ENCODE measurements at places on chromosomes 5 and 9.

- DNase-seq: no peak
Measured at GRCh38 chr9:95073042-95073607, 244.4 kb downstream of the FANCC start.

GRCh38 chr5:39235648-39236047, 16.3 kb upstream of the FYB1 start:
- DNase-seq: no peak

DNA sequence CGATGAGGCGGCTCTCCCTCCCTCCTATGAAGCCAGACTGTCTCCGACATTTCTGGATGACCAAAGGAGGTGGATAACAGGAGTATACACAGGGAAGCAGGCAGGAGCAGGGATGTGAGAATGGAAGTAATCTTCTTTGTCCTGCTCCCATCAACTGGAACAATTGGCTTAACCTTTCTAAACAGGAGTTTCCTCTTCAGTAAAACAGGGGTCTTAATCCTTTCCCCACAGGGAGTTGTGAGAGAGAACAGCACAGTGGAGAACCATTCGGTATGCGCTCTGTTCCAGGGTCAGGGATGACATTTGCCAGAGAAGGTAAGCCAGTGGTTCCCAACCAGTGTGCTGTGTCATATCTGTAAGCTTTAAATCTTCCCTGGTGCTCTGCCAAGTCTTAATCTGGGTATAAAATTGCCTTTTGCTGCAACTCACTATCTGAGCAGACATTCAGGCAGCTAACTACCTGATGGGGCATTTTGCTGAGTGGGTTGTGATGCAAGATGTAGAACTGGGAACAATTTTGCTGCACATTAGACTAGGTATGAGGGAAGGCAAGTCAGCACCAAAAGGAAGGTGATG, 294.8 kb upstream of the KIF2A start:
- DNase-seq: no peak

- no peak for DNase-seq
Measured at GRCh38 chr5:43279548-43280274, 33.5 kb downstream of the HMGCS1 start.

DNA sequence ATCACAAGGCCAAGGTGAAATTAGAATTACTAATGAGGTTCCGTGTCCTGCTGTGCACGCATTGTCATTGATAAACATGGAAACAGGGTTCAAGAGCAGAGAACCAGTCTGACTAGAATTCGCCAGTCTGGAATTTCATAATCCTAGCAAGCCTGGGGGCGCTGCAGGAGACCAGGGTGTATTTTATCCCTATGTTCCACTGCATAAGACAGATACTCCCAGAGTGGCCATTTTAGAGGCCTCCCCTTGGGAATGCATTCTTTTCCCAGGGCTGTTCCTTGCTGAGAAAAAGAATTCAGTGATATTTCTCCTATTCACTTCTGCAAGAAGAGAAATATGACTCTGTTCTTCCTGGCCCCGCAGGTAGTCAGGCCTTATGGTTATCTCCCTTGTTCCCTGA, 1387.7 kb downstream of the MAT2B start:
- no peak for DNase-seq

GRCh38 chr5:160133071-160133917, 14.0 kb upstream of the PWWP2A start:
- DNase-seq: no peak

DNA sequence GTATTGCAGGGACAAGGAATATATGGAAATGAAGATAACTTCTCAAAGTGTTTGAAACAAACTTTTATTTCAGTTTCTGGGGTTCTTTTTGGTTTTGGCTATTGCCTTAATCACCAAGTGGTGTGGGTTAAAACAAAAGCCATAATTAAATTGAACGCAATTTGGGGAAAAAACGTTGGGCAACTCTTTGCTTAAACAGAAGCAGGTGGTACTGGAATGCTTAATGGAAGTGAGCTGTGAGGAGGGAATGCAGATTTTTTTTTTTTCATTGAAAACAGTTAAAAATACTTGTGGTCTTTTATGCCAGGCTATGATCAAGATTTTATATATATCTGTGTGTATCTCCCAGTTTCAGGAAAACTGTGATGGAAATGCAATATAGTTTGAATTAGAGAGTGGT, 195.7 kb upstream of the TUT7 start:
- no peak for DNase-seq

DNA sequence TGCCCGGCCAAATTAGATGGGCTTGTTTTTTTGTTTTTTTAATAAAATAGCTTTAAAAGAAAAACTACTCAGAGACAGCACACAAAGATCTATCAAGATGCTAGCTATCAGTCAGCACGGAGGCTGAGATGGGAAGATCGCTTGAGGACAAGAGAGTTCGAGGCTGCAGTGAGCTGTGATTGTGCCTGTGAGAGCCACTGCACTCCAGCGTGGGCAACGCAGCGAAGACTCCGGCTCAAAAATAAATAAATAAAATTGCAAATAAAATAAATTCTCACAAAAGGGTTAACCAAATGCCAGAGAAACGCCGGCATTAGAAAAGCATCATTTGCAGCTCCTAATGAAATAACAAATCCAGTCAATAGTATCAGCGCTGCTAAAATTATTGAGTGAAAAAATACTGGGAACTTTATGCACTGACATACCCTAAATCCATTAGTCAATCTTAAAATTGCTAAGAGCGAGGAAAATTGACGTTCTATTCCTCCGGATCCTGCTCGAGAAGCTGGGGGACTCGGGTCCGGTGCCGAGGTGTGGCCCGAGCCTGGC, 681 bp downstream of the CPLANE1 start:
- DNase-seq: no peak

DNA sequence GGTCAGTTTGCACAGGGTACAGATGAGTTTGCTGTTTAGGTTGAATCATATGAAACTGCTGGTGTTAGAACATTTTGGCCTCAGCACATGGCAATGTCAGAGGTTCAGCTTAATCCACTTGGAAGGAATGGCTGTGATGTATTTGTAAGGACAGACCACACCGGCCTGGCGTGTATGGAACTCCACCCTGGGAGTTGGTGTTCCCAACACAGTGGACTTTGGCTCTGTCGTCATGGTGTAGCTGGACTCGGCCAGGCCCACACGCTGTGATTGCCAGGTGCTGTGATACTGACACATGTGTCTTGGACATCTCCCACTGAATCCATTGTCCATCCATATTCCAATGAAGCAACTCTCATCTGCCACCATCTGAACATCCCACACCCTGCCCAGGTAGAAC, 90.3 kb downstream of the ZNF618 start:
- DNase-seq: no peak

DNA sequence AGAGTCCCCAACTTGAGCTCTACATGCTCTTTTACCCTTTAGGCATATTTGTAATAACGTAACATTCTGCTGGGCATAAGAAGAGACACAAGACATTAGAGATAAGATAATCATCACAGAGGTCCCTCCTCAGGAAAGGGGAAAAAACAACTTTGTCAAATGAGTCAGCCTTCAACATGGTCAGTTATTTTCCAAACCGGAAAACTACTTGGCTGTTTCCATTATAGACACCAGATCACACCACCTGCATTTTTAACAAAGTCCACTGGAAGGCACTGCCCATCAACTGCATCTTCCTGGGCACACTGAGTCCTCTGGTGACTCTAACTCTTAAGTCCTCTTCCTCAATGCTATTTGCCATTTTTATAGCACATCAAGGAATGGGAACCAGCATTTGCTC, 221.8 kb downstream of the FAM114A2 start:
- DNase-seq: no peak

DNA sequence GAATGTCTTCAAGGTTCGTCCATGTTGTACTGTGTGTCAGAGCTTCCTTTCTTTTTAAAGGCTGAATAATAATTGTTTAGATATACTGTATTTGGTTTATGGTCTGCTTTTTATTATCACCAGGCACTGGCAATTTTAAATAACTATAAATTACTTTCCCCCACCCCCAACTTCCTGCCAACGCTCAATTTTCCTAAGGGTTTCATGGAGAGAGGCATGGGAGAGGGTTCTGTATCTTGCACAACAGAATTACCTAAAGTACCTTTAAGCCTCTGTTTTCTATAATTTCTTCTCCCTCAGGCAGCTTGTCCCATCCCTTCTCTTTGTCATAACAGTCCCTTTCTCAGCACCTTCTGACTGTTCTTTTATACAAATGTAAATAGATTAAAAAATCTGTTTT, 10.4 kb downstream of the PSAT1 start:
- no peak for DNase-seq

- DNase-seq: no peak
Measured at GRCh38 chr5:125348221-125348692, 601.8 kb upstream of the ZNF608 start.

DNA sequence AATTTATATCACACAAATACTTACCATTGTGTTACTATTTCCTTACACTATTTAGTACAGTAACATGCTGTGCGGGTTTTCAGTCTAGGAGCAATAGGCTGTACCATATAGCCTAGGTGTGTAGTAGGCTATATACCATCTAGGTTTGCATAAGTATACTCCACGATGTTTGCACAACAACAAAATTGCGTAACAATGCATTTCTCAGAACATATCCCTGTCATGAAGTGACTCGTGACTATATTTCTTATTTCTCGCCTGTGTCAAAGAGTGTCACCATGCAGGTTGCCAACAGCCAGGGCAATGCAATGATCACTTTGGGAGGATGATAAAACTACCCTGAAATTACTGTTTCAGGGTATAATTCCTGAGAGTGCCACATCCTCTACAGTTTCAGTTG, 65.6 kb upstream of the CD180 start:
- DNase-seq: no peak

GRCh38 chr9:137148661-137149060, 9.7 kb downstream of the GRIN1 start:
- no peak for DNase-seq

GRCh38 chr9:136325358-136325757, 2.0 kb upstream of the GPSM1 start:
- no peak for DNase-seq

GRCh38 chr5:145847499-145848497, 12.7 kb upstream of the PRELID2 start:
- DNase-seq: no peak

- DNase-seq: no peak
Measured at GRCh38 chr5:33992864-33993263, 8.4 kb upstream of the SLC45A2 start.

DNA sequence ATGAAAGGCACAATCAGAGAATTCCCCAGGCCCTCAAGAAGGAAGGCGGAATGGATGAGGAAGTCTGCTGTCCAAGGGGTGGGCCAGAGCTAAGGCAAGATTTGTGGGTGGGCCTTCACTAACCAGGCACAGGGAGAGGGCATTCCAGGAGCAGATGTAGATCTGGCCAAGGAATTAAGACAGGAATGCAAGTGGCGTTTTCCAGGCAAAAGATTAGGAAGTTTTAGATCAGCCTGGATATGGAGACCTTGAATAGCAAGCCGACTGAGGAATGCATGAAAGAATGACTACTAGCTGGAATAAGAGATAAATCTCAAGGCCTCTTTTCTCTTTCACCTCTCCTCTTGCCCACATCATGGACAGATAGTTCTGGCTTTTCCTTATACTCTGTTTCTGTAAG, 68.5 kb downstream of the GHR start:
- no peak for DNase-seq

DNA sequence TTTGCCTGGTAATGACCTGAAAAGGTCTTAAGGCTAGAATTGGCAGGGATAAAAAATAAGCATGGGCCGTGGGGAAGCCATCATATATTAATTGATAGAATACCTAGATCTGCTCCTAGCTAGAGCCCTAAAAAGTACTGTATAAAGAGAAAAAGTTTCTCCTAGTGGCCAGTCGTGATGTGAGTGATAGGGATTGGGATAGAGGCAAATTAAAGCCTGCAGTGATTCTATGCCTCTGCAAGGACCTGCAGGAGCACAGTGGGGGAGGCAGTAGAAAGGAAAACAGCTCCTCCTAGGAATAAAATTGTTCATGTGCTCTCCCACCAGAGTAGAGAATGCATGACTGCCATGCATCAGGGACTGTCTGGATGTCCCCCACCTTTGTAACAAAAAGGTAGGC, 56.2 kb upstream of the FTMT start:
- DNase-seq: no peak

DNA sequence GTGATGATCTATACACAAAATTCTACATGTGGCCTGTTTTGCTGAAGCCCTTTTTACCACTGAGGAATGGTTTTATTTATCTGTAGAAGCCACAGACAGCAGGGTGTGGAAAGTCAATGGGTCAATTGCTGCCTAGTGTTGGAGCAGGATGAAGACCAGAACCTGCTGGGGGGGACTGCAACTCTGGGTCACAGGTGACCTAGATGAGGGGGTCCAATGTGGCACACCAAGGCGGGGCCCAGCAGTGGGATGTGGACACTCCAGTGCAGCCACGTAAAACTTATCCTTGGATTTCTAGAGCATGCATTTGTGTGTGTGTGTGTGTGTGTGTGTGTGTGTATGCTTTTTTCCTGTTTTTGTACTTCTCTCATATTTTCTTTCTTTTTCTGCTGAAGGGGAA, 147.5 kb upstream of the PHYKPL start:
- no peak for DNase-seq

DNA sequence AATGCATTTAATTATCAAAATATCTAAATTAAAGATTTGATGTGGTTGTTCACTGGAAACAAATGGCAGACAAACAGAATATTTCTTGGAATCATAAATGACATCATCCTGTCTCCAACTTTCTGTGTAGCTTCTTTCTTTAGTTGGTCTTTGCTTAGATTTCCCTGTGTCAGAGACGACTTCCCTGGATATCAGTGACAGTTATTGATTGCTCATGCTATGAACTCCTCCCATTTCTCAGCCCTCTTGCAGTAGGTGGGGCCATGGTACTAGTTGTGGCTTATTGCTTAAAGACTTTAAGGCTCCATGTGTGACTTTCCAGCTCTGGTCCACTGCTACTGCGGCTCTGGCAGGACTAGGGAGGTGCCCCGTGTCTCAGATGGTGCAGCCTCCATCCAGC, 592.6 kb downstream of the MTRR start:
- DNase-seq: no peak

DNA sequence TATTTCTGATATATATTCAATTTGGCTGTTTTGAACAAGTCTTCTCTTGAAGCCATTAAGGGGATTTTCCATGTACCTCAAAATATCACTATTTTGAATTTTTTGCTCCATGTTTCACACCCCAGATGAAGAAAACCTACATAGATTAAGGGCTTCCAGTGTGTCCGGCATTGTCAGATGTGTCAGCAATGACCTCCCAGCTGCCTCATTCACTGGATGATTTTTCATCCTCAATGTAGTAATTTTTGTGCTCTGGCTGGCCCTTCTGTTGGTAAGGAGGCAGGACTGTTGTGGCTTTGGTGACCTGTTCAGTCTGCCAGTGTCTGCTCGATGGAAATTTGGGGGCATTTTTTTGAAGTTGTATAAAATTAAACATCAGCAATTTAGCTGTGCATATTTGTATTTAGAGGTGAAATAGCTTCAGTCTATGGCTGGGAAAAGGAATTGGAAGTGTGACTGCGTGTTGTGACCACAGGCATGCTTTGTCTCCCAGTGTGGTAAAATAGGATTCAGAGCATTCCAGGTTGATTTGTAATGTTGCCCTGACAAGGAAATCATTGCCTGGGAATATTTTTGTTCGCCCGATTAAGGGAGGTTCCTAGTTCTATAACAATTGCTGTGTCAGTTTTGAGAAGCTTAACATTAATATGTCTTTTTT, 312.4 kb downstream of the ARHGEF28 start:
- DNase-seq: no peak
